ENCODE measurements at places on chromosomes 3 and 15. TPM values are rescaled to one million over a fixed set of nuclear protein-coding genes. Genes with fewer than 3 reads are reported as not detected.

GRCh38 chr3:100525753-100526612, 33.6 kb downstream of the TMEM45A start:
- DNase-seq, result no peak

- DNase-seq, result no peak
These were observed 124.5 kb downstream of the CACNA1D start for GRCh38 chr3:53618936-53619335.

- peak; percentile 73 for DNase-seq
These were observed 98.9 kb upstream of the TBC1D5 start for GRCh38 chr3:17841190-17841828.

DNA sequence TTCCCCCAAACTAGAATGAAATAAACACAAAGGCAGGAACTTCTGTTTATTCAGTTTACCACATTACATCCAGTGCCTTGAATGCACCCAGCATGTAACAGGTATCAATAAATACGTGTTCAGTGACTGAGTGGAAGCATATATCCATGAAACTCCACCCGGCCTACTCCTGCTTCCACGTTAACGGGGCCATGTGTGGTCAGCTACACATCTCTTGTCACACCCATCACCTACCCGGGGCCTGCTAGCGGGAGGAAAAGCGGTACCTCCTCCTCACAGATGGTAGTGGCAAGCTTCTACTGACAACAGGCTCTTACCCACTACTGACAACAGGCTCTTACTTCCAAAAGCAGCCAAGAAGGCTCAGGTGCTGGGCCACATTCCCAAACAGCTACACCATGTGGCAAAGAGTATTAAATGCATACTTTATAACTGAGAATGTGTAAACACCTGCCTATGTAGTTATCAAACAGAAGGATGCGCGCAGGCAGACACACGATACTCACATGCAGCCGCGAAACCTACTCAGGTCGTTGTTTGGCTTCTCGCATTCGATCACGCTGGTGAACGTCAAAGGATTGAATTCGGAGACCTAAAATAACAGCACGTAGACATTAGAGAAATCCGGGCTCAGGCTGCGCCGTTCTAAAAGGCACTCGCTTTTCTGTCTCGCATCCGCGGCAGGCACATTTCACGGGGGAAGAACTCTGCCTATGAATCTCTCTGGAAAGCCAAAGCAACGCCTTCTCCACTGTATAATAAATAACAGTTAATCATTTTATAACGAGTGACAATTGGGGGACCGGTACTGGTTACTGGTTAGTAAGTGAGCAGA, 127.4 kb downstream of the ATP10A start:
- DNase-seq, result no peak

GRCh38 chr3:42451116-42451515, 40.7 kb upstream of the LYZL4 start:
- no peak for DNase-seq

DNA sequence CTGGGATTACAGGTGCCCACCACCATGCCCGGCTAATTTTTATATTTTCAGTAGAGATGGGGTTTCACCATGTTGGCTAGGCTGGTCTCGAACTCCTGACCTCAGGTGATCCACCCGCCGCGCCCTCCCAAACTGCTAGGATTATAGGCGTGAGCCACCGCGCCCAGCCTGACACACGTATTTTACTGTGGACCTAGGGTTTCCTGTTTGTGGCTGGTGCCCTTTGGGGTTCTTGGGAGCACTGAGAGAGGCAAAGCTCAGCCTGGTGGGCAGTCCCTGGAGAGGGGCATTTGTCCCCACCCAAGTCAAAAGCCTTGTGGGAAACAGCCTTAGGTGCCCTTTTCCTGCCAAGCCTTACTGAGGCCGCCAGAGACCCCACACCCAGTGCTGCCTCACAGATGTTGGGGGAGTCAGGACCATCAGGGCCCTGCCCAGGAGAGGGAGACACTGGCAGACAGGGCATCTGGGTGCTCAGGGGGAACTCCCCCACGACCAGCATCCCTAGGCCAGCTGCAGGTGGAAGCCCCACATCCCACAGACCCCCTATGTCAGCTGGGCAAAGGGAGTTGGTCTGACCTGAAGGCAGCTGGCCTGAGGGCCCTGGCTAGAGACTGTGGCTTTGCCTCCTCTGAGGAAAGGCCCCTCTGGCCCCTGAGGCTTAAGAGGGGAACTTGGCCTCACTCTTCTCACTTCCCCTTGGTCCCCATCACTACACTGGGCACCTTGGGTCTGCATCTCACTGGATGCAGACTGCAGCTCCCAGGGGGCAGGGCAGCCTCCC, 35.1 kb downstream of the DNAH1 start:
- no peak for DNase-seq

DNA sequence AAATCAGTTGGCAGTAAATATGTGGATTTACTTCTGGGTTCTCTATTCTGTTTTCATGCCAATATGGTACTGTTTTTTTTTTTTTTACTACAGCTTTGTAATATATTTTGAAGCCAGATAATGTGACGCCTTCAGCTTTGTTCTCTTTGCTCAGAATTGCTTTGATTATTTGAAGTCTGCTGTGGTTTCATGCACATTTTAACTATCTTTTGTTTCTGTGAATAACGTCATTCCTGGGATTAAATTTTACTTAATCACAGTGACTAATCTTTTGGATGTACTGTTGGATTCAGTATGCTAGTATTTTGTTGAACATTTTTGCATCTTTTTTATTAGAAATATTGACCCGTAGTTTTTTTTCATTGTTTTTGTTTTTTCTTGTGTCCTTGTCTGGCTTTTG, 576.5 kb downstream of the ZNF385D start:
- DNase-seq, result no peak

DNA sequence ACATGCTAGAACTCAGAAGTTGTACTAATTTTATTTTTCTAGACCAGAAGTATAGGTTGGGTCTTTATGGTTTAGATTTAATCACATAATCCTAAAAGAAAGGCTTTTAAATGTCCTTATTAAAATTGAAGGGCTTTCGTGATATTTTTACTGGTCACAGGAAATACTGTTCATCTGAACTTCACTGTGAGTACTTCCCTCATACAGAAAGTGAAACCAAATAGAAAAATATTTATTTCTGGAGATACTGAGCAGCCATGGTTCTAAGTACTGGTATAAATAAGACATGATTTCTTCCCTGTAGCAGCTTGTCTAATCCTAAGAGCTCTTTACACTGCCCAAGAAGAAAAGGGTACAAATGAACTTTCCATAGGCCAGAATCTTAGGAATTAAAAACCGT, 2.0 kb downstream of the SNRK start:
- peak; percentile 60 for DNase-seq

The DUOX1 gene
- not detected for total RNA-seq

DNA sequence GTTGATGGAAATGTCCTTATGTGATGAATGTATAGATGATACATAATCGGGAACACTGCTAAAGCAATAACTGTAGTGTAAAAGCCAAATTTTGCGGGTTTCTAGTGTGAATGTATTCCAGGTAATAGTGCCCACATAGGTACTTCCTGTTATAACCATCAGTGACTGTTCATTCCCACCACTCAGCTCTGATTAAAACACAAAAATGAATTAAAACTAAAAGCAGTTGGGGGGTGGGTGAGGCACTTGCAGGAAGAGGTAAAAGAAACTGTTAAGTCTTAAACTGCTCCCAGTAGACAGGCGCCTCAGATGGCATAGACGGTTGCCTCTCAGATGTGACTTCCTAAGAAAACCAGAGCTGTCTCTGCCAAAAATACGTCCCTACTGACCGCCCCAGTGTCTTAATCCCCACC, 893 bp upstream of the MTHFS start:
- no peak for DNase-seq

The BFSP2 gene
- total RNA-seq, result not detected

DNA sequence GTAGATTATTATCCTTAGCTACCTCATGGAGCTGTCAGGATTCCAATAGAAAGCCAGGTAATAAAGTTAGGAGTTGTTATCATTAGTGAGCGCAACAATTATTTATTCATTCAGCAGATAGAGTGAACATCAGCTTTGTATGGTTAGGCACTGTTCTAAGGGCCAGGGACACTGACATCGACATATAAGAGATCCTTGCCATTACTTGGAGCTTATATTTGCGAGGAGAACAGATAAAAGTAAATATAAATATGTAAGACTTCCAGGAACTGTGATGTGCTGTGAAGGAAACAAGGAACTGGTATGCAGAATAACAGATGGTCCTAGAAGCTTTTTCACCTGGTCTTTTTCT, 473 bp downstream of the LSM3 start:
- DNase-seq, result no peak

GRCh38 chr3:122409446-122409845, 6.4 kb downstream of the WDR5B start:
- DNase-seq, result no peak

All from lung microvascular endothelial cell (primary cell).